ENCODE measurements at places on chromosomes 7 and 10.
A peak's percentile ranks its signal among the peaks of the same experiment; 100 is the strongest.

DNA sequence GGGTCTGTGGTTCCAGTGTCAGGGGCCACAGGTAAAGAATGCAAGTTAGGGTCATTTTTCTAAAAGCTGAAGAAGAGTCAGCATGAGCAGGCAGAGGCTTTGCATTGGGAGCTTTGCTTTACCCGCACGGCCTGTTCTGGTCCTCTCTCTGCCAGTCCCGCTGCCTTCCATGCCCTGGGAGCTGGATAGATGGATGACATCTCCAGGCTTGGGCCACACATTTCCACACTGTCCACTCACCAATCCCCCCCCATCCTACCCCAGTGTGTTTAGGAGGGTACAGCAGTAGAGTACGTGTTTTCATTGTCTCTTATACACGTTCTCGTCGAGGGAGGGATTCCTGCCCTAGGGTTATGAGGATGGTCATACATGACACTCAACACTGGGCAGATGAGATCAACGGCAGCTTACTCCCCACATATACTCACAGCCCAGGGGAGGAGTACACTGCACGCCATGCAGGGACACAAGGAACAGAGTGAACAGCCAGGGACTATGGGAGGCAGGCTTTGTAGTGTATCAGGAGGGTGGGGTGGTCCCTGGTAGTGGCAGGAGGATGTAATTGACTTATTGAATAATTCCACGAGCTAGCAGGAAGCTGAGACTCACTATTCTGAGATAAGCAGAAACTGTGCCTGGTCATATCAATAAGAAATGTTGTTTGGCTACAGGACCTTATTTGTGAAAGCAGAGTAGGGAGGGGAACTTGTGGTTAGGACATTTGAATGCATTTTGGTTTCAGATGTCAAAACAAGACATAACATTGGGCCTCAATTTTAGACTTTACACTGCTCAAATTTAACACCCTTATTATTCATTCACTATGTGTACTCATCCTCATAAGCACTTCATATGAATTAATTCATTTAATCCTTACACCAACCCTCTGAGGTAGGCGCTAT is 36.6 kb downstream of the PLPP4 start:
- DNase-seq: no peak

GRCh38 chr7:21960922-21961321 is 15.2 kb upstream of the CDCA7L start:
- DNase-seq: peak; percentile 88

- DNase-seq: no peak
Measured at GRCh38 chr10:73168465-73168803, 515 bp downstream of the FAM149B1 start.

DNA sequence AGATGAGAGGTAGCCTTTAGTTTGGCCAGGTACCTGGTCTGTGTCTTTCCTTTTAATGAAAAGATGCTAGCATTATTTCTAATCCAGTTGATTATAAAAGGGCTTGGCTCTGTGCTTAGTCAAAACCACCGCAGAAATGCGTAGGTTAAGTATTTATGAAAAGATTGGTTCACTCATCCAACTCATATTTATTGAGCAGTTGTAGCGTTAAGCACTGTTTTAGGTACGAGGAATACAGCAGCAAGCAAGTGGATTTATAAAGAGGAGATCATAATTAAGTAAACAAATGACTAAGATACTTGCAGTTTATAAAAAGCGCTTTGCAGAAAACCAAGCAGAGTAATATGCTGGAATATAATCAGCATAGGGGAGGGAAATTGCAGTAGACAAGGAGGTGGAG is 129.8 kb downstream of the PPP1R17 start:
- DNase-seq: peak; percentile 10

DNA sequence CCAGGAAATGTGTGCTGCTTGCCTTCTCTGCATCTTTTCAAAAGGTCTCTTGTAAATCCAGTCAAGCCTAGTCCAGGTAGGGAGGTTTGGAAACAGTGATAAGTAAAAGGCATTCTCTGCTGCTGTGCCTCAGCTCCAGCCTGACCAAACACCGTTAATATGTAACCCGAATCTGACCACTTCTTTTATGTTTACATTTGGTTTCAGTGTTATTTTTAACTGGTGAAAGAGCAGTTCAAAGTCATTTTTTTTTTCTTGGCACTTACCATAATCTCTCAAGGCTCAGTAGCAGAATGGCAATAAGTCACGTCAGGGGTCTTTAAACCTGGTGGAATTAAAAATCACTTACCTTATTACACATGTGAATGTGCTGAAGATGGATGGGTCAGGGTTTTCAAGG is 216.8 kb downstream of the PTEN start:
- DNase-seq: peak; percentile 71

- peak; percentile 86 for DNase-seq
Measured at GRCh38 chr7:158650821-158651225, 53.8 kb downstream of the NCAPG2 start.

GRCh38 chr7:85454904-85455303 is 268.0 kb upstream of the SEMA3D start:
- peak; percentile 66 for DNase-seq

- no peak for DNase-seq
Measured at GRCh38 chr10:28533186-28533564, 257 bp downstream of the WAC start.

- DNase-seq: no peak
Measured at GRCh38 chr7:47493976-47494911, 87.7 kb downstream of the TNS3 start.

DNA sequence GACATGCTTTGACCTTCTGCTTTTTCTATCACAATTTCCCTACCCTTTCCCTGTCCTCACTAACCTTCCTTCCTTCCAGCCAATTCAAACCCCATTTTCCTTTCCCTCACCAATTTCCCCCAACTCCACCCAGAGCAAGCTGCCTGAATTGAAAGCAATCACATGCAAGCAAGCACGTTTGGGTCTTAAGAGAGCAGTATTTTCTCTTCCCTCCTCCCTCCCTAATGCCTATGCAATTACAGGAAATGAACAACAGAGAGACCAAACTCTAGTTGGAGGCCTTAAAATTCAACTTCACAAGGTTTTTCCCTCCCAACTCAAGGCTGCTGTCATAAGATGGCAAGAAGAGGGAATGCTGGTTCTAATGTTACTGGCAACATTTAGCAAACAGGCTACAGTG is 117.2 kb downstream of the MYOF start:
- peak; percentile 39 for DNase-seq

DNA sequence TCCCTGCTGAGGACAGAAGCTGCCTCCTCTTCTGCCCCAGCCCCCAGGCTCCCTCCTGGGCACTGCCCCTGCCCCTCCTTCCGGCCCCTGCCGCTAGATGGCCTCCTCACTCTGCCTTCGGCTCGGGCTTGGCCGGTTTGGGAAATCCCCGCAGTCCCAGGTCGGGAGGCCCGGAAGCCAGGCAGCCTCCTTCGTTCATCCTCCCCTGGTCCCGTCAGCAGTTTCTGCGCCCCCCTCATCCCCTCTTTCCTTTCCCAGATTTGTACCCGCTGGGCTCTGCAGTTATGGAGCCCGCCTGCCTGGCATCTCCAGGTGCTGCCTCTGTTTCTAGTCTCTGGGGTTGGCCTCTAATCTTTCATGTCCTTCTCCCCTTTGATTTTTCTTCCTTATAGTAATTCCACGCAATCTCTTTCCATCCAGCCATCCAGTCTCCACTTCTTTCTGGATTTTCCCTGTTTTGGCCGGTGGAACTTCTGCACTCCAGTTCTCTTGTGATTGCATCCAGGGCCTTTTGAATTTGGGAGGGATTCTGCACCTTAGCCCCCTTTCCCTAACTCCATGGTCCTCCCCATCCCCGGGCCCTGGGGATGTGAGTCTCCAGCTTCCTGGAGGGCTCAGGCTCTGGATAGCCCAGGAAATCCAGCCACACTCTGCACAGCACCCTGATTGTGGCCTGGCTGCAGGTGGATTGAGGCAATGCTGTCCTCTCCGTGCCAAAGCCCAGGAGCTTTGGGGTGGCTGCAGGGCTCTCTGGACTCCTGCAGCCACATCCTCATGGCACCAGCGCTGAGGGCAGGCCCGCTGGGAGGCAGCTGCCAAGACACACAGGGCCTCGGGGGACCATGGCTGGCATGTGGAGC is 3.3 kb upstream of the SHH start:
- DNase-seq: peak; percentile 51

DNA sequence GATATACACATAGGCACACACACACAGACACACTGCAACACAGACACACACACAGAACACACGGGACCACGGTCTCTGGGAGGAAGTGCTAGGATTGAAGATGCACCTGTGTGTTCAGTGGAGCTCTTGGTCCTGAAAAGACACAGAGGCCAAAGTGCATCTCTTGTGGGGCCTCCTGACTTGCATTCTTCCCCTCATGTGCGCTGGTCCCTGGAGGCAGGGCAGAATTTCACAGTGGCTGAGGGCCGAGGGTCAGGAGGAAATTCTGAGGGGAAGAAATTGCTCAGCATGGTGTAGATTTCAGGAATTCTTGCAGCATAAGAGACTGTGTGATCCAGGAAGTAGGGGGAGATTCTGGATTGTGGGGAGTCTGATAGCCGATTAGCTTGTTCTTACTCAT is 35.9 kb downstream of the WDFY4 start:
- no peak for DNase-seq

DNA sequence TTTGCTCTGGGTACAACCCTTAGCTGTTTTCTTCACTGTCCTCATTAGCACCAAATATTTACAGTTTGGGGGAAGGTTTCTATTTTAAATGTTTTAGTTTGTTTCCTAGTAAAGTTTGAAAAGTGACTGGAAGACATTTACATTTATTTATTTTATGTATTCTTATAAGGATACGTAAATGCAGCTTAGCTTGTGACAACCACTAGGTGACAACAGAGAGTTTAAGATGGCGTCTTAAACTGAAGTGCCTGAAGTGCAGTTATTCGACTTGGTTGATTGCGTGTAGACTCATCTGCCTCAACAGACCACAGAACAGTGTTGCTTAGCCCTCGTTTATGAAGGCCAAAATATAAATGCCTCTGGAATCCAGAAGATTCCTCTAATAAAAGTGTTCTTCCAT is 378.2 kb upstream of the MYO3A start:
- DNase-seq: no peak

DNA sequence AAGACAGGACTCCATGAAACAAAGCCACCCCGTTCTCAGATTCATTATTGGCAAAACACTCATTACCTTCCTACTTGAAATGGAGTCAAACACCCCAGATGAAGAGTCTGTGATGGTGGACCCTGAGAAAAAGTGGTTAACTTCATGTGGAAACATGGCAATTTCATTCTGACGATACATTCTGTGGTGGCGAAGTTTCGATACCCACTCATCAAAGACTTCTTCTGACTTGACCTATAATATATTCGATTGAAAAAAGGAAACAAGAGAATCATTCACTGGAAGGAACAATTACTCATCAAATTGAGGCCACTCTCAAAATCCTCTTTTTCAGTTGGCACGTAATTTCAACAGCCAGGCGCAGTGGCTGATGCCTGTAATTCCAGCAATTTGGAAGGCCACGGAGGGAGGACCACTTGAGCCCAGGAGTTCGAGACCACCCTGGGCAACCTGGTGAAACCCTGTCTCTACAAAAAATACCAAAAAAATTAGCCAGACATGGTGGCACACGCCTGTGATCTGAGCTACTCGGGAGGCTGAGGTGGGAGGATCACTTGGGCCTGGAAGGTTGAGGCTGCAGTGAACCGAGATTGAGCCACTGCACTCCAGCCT is 108.8 kb upstream of the GSDME start:
- no peak for DNase-seq

DNA sequence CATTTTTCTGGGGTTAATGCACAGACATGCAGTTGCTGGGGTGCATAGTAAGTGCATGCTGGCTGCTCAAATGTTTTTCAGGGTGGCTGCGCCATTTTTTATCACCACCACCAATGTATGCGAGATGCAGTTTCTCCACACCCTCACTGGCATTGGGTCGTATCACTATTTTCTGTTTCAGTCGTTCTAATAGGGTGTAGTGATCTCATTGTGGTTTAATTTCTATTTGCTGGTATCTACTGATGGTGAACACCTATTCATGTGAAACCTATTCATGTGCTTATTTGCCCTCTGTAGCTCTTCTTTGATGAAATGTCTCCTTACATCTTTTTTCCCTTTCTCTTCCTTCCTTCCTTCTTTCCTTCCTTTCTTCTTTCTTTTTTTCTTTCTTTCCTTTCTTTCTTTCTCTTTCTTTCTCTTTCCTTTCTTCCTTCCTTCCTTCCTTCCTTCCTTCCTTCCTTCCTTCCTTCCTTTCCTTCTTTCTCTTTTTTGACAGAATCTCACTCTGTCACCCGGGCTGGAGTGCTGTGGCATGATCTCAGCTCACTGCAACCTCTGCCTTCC is 84.3 kb downstream of the ELFN1 start:
- DNase-seq: no peak

- DNase-seq: peak; percentile 34
Measured at GRCh38 chr10:15824498-15824897, 35.8 kb downstream of the MINDY3 start.

DNA sequence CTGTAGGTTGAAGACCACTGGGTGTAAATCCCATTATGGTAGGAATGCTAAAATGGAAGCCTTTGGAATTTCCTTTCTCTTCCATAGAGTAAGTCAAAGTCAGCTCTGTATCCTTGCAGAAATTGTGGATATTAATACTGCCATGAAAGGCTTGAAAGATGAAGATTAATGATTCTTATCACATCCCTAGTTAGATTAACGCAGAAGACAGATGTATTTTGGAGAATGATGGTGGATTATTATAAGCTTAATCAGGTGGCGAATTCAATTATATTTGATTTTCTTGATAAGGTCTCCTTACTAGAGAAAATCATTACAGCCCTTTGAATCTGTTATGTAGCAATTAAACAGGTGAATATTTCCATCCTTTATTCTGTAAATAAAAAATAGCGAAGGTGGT is 270.1 kb downstream of the PHF14 start:
- DNase-seq: no peak

- no peak for DNase-seq
Measured at GRCh38 chr7:36019980-36020379, 133.1 kb upstream of the EEPD1 start.

GRCh38 chr10:63237396-63237795 is 104.3 kb downstream of the NRBF2 start:
- no peak for DNase-seq

GRCh38 chr7:93293229-93293628 is 61.1 kb downstream of the VPS50 start:
- DNase-seq: no peak

DNA sequence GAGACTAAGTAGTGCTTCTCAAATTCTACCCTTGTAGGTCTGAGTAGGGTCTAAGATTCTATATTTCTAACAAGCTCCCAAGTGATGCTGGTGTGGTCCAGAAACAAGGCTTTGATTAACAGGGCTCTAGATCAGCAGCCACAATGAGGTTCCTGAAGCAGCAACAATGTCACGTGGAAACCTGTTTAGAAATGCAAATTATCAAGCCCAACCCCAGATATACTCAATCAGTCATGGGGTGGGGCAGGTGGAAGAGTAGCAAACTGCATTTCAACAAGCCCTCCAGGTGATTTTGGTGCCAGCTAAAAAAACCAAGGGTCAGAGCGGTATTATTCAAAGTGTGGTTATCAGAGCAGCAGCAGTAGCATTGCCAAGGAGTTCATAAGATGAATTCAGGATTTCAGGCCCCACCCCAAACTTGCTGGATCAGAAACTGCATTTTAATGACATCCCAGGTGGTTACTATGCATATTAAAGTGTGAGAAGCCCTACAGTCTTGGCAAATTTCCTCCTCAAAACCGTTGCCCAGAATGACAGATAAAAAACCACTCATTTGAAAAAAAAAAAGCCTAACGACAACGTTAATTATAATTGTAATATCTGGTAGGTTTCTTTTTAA is 199.2 kb downstream of the AHR start:
- no peak for DNase-seq

Data from iris pigment epithelial cell (primary cell).